ENCODE measurements at places on chromosomes 11 and 22.

DNA sequence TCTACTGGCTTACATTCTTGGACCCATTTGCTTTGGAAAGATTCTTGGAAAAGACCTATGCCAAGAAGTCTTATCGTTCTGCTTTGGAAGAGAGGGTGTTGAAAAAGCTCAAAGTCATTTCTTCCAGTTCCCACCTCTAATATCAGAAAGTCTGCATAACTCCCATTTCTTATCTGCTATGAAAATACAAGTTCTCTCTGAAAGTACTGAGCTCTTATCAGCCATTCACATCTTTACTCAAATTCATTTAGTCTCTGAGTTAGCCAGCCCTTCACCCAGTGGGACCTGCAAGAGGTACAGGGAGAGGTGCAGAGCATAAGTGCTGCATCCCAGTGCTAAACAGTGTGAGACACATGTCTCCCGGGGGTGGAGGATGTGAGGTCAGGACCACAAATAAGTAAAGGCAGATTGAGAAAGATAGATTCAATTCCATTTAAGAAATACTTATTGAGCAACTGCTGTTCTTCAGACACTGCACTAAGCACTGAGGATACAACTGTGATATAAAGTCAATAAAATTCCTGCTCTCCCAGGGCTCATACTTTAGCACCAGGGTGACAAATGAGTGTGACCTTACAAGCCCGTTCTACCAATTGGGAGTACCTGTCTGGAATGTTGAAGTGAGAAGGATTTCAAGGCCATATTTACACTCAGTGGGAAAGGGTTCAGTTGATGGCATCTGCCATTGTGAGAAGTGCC lies 76.7 kb downstream of the PISD start:
- no peak for DNase-seq

DNA sequence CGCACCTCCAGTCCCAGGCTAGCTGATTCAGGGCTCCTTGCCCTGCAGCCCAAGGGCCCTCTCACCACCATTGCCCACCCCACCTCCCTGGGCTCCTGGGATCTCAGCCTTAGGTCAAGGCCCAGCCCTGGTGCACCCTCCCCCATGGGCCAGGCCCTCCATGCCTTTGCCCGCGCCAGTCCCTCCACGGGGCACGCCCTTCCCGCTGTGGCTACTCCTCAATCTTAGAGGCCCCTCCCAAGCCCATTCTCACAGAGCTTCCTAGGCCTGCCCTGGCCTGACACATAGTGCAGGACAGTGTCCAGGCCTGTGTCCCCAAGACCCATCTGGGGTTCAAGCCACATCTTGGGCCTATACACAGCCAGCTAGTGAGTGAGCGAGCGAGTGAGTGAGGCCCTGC lies 6.9 kb downstream of the GP1BB start:
- DNase-seq: no peak

- DNase-seq: no peak
Measured at GRCh38 chr11:130623670-130624668, 175.5 kb downstream of the ADAMTS15 start.

DNA sequence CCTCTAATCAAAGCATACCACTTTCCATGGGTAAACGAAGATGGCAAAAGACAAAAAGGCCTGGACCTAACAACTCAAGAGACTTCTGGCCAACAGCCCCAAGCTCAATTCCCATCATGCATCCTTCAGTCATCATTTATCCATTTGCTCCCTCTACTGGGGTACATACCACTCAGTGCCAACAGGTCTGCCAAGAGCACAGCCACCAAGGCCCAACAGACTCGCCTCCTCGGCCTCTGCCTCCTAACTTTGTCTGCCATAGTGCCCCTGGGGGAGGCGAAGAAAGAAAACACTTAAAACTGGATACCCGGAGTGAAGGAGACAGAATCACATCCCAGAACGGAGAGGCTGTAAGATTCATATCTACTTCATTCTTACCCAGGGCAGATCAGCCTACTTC lies 1.1 kb downstream of the HYOU1 start:
- DNase-seq: peak; percentile 48

GRCh38 chr11:114909866-114910265 lies 231.5 kb downstream of the NXPE2 start:
- DNase-seq: no peak

GRCh38 chr11:33475993-33476392 lies 218.8 kb downstream of the HIPK3 start:
- DNase-seq: no peak

DNA sequence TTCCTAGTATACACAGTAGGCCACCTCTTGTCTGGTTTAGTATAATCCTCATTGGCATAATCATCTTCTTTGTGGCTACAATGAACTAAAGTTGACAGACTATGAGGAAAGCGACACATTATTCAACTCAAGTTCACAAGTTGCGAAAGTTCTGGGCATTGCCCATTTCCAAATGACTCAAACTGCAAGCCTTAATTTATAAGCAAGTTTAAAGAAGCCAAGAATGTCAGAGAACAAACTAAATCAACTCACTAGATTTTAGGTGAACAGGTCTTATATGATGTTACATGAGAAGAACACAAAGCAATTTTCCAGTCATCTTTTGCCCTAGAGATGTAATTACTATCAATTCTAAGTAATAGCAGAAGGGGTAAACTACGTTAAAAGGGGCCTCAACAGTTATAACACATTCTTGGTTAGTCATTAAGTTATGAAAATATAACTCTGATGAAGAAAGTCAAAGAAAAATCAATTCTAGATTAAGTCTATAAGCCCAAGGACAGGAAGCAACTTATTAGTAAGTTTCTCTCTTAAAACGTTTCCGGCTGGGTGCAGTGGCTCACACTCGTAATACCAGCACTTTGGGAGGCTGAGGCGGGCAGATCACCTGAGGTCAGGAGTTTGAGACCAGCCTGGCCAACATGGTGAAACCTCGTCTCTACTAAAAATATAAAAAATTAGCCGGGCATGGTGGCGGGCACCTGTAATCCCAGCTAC lies 21.5 kb downstream of the PICALM start:
- no peak for DNase-seq
